ENCODE measurements at places on chromosomes 2 and 18.

GRCh38 chr2:27086724-27087593, at the start of gene KHK:
Gene KHK (plus strand): TSS chr2:27086772. CDS start chr2:27087260, 488 bp downstream.
- DNase-seq: no peak

DNA sequence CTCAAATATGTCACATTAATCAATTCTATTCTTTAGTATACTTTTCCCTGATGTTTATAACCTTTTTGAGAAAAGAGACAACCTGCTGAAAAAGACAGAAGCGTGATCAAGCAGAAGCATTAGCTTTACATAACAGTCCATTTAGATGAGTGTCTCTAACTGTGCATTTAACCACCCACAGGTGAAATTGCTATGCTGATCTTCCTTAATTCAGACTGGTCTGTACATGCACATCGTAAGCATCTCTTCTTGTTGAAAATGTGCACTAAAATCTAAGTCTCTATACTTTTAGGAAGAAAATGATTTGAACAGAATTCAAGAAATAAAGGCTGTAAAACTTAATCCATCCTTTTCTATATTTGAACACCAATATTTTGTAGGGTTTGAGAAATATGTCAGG, 794.4 kb upstream of the FSHR start:
- no peak for DNase-seq

DNA sequence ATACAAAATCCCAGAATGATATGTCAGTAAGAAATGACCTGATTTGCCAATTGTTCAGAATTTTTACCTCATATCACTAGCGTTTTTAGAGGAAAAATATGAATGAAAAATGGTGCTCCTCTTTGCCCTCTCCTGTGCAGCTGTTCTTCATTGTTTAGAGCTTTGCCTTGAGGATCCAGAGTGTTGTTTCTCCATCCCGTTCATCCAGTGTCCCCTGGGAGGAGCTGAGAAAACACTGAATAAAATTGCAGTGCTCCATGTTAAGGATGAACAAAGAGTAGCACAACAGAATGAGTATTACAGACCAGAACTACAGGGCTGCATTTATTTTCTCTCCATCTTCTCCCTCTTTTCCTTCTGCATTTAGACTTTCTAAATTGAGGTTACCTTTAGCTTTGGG, 133.1 kb downstream of the ADCYAP1 start:
- DNase-seq: no peak

GRCh38 chr2:33267756-33268155, 208.7 kb upstream of the RASGRP3 start:
- peak; percentile 69 for DNase-seq

DNA sequence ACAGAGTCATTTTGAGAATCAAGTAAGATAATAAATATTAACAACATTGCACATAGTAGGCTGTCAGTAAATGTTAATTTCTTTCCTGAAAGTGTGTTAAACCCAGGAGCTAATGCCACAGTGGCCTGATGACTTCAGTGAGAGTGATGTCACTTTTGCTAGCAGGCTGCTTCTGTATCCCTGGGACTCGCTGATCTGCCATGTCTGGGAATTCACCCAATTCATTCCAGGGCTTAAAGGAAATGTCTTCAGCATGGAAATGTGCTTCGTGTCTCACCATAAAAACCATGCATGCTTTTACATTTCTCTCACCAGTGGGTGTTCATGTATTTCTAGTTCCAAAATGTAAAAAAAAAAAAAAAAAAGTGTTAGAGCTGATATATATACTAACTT, 56.8 kb upstream of the MAPRE3 start:
- DNase-seq: peak; percentile 52

GRCh38 chr2:187644486-187644885, 90.3 kb upstream of the TFPI start:
- no peak for DNase-seq

DNA sequence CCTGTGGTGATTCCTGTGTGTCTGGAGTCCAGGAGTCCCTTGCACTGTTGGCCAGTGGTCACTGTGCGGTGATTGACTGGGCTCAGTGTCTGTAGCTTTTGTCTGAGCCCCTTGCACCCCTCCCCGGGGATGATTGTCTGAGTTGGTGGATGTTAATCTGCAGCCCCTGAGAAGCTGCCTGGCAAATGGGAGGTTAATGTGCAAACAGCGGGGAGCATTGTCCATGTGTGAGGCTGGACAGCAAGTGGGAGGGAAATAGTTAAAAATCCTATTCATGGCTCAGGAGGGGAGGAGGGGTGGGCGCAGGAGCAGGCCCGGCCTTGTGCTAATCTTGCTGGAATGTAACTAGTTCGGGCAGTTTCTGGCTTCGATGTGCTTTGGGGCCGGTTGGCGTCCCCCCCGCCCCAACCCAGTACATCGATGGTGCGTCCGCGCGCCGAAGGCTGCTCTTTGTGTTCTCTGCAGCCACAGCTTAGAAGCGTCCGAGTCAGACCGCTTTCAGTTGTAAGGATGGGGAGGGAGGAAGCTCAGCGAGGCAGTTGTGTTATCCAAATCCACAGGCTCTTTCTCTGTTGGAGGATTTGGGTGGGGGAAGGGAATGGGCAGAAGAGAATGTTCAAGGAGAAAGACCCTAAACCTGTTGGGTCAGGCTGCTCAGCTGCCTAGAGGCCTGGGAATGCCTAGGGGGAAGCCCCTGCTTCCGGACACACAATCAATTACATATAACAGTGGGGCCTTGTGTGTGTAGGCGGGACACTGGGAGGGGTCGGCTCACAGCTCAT, 71.8 kb downstream of the TGOLN2 start:
- peak; percentile 53 for DNase-seq

DNA sequence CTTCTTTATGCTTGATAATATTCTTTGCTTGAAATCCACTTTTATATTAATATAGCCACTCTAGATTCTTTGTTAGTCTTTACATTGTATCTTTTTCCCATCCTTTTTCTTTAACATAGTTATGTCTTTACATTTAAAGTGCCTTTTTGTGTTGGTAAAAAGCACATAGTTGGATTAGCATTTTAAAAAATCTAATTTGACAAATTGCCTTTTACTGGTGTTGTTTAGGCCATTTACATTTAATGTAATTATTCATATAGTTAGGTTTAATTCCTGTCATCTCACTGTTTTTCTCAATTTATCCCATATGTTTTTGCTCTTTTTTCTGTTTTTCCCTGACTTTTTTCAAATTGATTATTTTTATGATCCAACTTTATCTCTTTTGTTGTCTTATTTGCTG, 93.2 kb downstream of the BCL2L11 start:
- DNase-seq: no peak

DNA sequence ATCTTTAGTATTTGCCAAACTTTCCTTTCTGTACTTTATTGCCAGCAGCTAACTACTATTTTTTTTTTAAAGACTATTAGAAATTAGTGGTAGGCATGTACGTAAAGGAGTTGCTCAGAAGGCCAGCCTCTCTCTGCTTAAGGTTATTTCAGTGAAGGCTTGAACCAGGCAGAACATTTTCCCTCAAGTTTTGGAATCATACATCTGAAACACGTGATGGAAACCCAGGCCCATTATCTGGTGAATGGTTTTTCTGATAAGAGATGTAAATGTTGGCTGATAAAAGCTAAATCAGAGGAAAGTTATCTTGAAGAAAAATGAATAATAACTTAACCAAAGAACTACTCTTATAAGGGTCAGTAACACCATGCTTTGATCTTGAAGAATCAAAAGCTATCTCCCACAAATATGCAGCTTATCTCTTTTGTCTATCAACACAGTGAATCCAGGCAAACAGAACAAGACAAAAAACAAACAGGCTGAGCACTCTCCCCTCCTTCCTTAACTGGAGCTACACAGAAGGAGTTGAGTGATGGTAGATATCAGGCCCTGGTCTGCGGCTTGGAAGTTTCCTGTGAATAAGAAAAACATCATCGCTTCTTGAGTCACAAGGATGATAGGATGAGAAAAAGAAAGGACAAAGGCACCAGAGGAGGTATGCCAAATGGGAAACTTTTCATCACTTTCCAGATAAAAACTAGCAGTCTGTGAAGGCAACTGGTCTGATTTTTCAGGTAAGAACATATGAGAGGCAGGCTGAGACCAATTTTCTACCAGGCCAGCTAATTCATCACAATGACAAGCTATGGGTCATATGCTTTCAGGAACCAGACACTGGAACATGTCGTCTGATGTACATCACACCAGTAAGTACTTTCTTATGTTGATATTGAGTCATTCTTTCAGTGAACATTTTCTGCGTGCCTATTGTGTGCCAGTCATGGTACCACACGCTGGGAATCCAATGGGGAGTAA, 88.4 kb upstream of the STK17B start:
- peak; percentile 68 for DNase-seq

DNA sequence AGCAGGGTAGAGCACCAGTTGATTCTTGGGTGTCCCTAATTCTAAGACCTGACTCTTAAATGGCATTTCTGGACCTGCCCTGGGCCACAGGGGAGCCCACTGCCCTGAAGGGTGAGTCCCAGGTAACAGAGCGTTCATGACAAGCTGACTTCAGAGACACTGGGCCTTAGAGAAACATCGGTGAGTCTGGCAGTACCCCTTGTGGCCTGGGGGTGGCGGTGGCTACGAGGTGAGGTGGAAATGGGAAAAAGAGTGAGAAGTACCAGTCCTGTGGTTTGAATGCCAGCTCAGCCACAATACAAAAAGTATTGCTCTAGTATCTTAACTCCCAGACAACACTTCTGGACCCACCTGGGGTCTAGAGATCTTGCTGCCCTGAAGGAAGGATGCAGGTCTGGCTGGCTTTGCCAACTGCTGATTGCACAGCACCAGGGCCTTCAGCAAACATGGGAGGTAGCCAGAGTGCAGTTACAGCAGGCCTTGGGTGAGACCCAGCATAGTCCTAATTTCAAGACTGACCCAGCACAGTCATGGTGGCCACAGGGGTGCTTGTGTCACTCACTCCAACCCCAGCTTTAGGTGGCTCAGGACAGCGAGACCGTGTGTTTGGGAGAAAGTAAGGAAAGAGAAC, 44.5 kb downstream of the USP34 start:
- DNase-seq: no peak

DNA sequence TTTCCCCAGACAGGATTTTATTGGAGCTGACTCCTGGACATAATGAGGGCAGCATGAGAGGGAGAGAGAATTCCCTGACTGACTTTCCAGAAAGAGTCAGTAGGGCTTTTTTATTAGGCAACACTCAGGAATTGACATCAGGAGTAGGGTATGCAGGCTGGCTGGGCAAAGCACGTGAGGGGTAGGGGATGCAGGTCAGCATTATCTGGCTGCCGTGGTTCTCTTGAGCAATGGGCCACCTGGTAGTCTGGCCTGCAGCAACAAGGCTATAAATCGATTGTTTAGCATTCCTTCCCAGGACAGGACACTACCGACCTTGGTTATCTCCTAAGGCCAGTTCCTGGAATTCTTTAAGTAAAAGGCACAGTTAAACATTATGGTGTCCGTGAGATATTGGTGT, 160.8 kb upstream of the AGAP1 start:
- peak; percentile 18 for DNase-seq

- DNase-seq: no peak
Measured at GRCh38 chr2:171320208-171320621, 113.6 kb downstream of the METTL8 start.

DNA sequence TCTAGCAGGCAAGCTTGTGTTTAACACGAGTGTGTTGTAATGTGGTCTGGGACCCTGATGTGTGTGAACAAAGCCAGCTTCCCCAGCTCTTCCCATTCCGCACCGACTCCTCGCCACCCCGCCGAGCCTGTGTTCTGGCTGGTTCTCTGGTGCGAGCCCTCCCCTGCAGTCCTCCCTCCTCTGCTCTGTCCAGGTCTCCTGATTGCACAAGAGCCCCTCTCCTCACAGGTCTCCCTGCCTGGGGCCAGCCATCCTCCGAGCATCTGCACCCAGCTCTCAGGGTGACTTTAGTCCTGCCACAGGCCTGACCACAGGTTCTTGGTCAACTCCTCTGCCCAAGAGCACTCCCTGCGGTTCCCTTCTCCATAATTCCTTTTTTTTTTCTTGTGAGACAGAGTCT, 13.2 kb downstream of the SLC66A3 start:
- no peak for DNase-seq

DNA sequence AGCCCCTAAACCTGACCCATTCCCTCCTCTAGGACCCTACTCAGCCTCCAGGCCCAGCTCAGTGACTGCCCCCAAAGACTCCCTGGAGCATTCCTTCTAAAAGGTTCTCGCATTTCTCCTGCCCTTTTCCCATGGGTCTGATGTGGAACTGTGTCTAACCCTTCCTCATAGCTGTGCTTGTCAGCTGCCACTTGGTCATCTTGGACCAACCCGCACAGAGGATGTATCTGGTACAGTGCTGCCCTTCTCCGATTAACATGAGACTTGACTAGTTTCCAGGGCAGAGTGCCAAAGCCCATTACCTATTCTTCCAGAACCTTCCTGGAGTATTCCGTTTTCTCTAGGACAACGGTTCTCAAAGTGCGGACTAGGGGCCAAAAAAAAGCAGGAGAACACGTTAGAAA, 518 bp upstream of the NFU1 start:
- no peak for DNase-seq

- DNase-seq: no peak
Measured at GRCh38 chr18:5966514-5966913, 71.2 kb upstream of the TMEM200C start.

- no peak for DNase-seq
Measured at GRCh38 chr2:29351248-29351647, 236.0 kb downstream of the CLIP4 start.

GRCh38 chr2:86225581-86225980, 26.3 kb downstream of the MRPL35 start:
- DNase-seq: no peak

- DNase-seq: no peak
Measured at GRCh38 chr2:218432676-218433365, 13.9 kb downstream of the VIL1 start.

DNA sequence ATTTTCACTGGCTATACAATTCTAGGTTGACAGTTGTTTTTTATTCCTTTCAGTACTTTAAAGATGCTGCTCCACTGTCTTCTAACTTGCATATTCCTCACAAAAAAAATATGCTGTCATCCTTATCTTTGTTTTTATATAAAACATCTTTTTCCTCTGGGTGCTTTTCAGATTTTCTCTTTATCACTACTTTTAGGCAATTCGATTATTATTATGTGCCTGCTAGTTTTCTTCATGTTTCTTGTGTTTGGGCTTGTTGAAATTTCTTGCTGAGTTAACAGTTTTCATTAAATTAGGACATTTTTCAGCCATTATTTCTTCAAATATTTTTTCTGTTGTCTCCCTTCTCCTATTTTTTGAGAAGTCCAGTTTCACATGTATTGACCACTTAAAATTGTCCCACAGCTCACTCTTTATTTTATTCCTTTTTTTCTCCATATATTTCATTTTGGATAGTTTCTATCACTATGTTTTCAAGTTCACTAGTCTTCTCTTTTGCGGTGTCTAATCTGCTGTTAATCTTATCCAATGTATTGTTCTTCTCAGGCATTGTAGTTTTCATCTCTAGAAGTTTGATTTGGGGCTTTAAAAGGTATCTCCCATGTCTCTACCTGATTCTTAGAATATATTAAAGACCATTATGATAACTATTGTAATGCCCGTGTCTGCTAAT, 205.1 kb upstream of the SIX3 start:
- no peak for DNase-seq

- no peak for DNase-seq
Measured at GRCh38 chr2:241232736-241233575, 44.5 kb downstream of the ANO7 start.

- DNase-seq: peak; percentile 13
Measured at GRCh38 chr18:79200546-79201268, 131.5 kb downstream of the ATP9B start.

GRCh38 chr2:174038462-174038861, 73.3 kb upstream of the SP3 start:
- no peak for DNase-seq

All from AG10803 (cell line).